IPS-NIHi11 (cell line): ENCODE measurements at places on chromosomes 5 and 9.

GRCh38 chr5:135454946-135455345 is 2.8 kb upstream of the TIFAB start:
- no peak for DNase-seq

- DNase-seq: no peak
These were observed 351.8 kb upstream of the ADAMTSL1 start for GRCh38 chr9:18122171-18122570.

DNA sequence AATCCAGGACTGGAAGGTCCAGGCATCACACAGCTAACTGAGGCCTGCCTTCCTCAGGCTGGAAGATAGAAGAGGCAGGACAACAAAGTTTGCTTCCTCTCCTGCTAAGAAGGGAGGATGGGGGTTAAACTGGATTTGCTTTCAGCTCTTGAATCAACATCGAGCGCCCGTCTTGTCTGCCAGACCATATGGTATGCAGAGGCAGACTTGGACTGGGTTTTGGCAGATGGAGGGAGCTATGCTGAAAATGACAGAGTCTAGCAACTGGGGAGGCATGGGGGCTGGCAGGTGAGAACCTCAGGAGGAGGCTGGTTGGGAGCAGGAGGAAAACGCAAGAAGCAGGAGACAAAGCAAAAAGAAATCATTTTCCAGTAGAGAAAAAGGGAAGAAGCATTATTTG is 289.5 kb upstream of the IL12B start:
- no peak for DNase-seq

DNA sequence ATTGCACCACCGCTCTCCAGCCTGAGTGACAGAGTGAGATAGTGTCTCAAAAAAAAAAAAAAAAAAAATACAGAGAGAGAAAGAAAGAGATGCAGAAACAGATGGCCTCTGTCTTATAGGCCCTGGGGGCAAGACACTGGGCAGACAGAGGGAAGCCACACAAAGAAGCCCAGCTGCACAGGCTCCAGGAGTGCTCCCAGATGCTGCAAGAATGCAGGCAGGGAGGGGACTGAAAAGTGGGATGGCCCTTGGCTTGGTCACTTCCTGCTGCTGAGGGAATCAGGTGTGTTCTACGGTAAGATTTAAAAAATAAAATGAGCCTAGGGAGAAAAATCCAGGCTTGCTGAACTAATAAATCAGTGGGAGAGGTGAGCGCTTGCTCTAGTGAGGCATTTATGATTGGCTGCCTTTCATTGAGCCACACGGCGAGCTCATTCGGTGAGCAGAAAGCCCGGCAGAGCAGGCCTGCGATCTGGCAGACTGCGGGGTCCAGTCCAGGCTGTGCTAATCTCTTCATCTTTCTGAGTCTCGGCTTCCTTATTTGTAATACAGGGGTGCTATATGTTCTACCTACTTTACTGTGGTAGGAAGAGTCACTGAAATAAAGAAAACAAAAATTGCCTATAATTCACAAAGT is 80.6 kb downstream of the RAD23B start:
- DNase-seq: no peak

- DNase-seq: no peak
These were observed 15.3 kb upstream of the CD180 start for GRCh38 chr5:67211926-67212325.

- DNase-seq: no peak
These were observed 136.9 kb downstream of the ARHGAP26 start for GRCh38 chr5:142906863-142907671.

DNA sequence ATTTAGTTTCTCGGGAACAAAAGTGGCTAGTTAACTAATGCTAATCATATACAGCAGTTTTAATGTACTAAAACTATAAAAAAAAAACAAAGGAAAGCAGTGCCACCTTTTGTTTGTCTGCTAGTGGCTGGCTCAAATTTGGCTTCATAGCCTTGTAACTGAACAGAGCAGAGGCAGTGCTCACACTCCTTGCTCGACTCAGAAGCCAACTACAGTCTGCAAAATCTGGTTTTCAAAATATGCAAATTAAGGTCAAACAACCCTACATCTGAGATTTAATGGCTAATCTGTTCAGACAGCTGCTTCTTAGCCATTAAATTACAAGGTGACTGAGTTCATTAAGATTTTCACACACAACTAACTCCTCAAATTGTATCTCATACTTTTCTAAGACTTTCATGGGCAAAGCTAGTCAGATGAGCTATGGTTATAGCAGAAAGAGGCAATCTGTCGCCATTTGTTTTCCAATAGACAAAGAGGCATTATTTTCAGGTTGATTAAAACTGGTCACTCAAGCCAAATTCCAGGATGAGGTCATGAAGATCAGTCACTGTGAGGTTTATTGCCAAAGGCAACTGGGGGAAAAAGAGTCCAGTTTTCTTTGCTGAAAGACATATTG is 56.8 kb upstream of the EPB41L4A start:
- DNase-seq: no peak

DNA sequence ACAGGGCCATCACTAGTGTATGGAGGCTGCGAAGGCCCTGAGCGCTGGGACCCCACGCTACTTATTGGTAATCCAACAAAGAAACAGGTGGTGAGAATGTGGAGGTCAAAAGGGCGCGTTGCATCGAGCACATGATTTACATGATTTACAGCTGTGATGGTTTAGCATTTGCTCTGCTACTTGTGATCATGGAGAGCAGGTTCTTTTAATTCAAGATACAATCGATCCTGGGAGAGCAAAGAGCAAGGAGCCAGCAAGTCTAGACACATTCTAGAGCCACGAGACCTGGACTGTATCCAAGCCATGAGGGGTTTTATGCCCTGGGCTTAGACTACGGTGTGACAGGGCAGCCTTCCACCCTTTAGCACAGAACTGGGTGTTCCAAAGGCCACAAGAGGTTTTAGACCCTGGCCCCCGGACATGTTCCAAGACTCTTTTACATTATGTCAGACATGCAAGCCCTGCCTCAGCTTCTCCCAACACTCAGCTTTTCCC is 47.0 kb upstream of the CLK4 start:
- DNase-seq: no peak

- DNase-seq: no peak
These were observed 27.7 kb upstream of the DAPK1 start for GRCh38 chr9:87469793-87470465.

DNA sequence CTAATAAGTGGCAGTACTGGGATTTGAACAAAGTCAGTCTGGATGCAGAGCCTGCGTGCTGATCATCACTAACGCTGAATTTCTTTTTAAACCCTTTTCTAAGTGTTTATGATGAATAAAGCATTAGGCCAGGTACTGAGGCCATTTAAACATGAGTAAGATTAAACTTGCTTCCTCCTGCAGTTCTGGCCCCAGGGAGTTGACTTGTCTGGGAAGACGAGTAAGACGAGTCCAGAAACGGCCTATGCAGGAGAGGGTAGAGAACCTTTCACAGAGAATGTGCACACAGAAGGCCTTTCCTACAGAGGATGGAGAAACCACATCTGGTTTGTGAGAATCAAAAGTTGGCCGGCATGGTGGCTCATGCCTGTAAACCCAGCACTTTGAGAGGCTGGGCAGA is 42.9 kb downstream of the SPRY4 start:
- DNase-seq: no peak

- DNase-seq: no peak
These were observed 112.2 kb upstream of the SMC2 start for GRCh38 chr9:103981912-103982311.

DNA sequence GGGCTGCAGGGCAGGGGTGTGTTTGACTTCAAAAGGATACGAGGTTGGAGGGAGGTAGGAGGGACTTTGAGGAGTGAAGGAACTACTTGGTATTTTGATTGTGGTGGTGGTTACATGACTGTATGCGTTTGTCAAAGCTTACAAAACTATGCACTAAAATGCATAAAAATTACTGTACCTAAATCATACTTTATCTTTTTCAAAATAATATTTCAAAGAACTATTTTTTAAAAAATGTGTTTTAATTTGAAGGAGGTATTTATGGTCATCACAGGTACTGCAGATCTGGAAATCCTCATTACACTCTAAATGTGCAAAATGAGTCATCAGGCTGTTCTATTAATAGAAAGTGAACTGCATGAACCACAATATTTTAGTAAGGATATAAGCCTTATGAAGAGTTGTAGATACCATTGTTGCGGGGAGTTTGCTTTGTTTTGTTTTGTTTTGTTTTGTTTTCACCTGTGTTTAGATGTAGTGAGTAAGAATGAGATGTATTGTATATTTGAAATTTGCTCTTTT is 116.9 kb downstream of the ARRDC3 start:
- no peak for DNase-seq

DNA sequence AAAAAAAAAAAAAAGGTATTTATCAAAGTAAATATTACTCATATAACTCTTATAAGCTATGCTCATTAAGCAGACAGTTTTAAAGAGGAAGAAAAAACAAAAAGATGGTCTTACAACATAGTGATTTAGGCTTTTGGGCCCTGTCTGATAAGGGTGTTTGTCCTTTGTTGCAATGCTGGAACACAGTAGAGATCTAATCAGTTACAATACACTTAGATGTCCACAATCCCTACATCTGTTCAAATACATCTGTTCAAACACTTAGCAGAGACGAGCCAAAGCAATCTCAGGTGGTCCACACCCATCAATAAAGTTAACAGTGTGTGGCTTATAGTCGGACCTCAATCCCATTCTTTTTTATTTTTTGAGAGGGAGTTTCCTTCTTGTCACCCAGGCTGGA is 11.0 kb downstream of the PRXL2C start:
- no peak for DNase-seq

- DNase-seq: no peak
These were observed 380.8 kb downstream of the TMEM232 start for GRCh38 chr5:110345623-110346022.

DNA sequence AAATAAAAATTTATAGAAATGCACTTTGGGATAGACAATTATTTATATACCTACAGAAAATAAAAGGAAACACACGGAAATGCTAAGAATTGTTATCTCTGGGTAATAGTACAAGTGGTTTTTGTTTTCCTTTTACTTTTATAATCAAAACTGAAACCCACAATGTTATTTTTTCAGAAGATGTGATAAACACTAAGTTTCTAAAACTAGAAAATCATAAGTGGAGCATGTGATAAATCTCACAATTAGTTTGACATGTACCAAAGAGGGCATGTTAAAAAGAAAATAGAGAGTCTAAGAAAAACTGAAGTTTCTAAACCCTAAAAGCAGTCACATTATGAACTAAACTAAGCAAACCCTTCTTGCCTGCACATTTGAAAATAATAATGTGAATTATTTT is 61.1 kb downstream of the OXCT1 start:
- DNase-seq: no peak

- no peak for DNase-seq
These were observed 28.6 kb downstream of the MARCHF3 start for GRCh38 chr5:127001621-127002296.

- DNase-seq: no peak
These were observed 39.8 kb upstream of the CRB2 start for GRCh38 chr9:123316053-123316718.

- DNase-seq: no peak
These were observed 149.4 kb upstream of the TUSC1 start for GRCh38 chr9:25827626-25828025.

GRCh38 chr5:136106351-136107031 is 26.2 kb upstream of the SMAD5 start:
- DNase-seq: no peak

DNA sequence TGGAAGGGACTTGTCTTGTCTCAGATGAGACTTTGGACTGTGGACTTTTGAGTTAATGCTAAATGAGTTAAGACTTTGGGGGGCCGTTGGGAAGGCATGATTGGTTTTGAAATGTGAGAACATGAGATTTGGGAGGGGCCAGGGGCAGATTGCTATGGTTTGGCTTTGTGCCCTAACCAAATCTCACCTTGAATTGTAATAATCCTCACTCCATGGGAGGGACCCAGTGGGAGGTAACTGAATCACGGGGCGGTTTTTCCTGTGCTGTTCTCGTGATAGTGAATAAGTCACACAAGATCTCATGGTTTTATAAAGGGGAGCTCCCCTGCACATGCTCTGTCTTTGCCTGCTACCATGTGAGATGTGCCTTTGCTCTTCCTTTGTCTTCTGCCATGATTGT is 72.1 kb downstream of the RAI14 start:
- DNase-seq: no peak

- DNase-seq: peak; percentile 89
These were observed 467 bp upstream of the VLDLR start for GRCh38 chr9:2620919-2621721.

DNA sequence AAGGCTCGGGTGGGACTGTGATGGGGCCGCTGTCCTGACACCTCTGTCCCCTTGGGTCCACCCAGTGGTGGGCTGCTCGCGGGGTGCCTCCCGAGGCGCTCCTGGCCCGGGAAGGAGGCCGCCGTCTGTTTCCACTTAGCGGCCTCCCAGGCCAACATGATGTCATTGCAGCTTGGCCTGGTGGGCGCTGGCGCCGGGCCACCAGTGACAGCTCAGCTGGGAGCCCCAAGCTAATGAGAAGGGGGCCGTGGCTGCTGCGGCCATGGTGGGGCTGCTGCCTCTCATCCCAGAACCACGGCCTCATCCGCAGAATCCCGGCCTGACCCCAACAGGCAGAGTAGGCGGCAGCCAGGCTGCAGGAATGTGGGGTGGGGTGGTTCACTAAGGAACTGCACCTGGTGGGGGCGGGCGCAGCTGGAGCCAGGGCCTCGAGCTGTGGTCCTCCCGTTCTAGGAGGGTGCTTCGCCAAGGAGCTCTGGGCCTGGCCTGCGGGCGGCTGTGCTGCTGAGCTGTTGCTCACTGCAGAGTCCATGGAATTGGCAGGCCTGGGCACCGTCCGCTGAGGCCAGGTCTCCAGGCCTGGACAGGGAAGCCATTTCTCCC is 123.5 kb upstream of the COL5A1 start:
- peak; percentile 69 for DNase-seq

DNA sequence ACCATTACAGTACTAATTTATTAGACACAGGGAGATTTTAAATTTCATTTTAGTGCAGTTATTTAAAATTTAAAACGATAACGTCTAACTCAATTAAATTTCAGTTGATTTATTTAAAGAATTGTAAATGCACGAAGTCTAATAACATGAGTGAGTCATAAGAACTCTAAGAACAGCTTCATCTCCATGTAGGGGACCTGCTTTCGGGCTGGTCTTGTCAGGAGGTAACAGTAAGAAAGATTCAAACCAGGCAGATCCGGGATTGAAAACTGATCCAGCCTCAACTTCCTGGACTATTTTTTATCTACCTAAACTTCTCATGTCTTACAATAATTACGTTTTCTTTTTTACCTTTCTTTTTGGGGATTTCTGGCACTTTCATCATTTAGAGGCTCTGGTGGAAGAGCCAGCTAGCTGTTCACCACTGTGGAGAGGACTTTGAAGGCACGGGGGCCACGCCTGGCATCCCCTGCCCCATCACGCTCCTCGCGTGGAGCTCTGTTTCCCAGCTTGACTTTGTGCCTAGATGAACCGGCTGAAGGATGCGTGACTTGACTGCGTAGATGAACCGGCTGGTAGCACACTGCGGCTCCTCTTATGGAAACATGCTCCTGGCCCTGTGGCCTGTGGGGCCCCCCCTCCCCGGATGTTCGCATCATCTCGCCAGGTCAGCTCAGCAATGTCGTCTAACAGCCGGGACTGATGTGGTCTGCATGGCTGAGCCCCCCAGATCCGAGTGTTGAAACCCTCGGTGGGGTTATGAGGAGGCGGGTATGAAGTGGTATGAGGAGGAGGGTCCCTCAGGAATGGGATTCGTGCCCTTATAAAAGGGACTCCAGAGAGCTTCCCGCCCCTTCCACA is 26.0 kb downstream of the NDUFS6 start:
- DNase-seq: no peak
